ENCODE measurements at places on chromosomes 2 and 18.
A peak's percentile ranks its signal among the peaks of the same experiment; 100 is the strongest.

DNA sequence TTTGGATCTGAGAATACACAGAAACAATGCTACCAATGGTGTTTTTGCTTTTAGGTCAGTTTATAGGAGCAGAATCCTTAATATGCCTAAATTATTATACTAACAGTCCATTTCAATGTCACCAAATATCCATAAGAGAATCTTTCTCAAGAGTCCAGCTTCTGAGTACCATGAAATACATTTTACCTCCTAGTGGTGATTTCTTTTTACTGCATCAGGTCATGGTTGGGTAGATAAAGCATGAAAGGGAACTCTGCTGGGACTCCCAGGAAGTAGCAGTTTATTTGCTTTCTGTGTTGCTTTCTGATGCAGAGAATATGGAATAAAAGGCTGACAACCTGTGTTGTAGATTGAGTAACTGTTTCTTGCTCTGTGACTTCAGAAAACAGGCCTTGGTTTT, 115.6 kb downstream of the PPP1R1C start:
- no peak for DNase-seq

- no peak for DNase-seq
These were observed 11.6 kb downstream of the TYMS start for GRCh38 chr18:669077-669476.

DNA sequence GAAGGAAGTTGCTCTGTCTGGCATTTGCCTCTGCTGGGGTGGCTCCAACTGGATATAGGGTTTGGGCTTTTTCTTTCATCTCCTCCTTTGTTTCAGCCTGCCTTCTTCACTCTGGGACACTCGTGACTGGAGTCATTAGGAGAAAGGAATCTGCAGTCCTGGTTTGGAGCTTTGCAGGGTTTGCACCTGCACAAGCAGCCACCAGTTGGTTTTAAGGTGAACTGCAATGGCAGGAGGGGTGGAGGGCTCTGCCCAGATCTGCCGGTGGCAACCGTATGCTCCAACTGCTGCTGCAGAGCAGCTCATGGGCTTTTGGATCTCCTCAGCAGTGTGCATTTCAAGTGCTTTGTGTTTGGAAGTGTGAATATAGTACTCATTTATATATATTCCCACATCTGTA, 131.3 kb upstream of the MGAT5 start:
- DNase-seq: peak; percentile 21

DNA sequence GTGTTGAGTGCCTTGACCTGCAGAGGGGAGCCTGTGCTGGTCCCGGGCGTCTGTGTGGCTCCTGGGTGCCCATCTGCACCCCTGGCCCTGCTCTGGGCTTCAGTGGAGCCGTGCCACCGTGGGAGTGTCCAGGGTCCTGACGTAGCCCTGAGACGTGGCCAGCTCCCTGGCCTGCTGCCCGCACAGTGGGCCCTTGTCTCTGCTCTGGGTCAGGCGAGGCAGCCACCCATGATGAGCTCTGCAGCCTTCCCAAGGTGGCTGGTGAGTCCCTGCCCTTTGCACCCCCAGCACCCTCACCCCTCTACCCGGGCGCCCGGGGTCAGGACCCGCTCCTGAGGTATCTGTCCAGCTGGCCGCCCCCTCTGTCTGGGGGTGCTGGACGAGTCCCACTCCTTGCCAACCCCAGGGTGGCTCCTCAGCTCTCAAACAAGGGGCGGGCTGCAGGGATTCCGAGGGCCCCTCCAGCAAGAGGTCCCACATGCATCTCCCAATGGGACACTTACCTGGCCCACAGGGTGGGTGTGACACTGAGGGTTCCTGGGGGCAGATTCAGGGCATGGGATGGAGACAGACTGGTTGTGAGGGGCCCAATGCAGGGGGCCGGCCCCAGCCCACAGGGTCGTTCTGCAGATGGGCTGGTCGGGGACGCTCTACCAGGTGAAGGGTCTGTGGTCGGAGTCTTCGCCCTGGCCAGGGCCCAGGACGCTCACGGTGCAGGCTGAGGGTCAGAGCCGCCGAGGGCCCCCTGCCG, 2.4 kb downstream of the NEU4 start:
- DNase-seq: no peak

DNA sequence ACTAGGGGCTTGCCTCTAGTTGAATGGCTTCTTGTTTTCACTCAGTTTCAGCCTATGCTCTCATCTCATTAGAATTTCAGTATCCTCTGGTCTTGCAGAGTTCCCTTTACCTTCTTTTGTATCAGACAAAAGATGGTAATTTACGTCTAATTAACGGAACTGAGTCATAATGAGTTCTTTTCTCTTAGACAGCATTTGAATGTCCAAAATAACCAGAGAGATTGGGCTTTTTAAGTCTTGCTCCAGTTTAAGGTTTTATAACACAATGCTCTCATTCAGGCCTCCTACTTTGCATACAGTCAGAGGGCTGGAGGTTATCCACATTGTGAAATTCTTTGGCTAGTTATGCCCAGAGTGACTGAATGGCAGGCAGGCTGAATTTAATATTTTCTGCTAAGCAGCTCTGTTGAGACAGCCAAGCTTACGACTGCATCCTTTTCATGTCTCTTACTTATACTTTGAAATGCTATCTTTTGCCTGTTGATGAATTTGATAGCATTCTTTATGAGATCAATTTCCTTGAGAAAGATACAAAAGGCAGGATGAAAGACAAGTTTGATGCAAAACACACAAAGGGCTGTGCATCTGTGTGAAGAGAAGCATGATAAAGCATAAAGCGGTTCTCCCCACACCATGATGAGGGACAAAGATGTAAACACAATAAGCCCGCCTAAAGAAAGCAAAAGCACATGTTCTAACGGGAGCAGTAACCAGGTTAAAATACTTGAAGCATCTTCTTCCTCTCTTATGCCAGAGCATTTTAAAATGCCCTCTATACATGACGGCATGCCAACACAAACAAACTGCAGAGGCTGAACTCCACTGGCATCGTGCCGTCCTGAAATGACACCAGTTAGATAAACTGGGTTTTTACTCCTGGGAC, 90.0 kb downstream of the CDH2 start:
- no peak for DNase-seq

DNA sequence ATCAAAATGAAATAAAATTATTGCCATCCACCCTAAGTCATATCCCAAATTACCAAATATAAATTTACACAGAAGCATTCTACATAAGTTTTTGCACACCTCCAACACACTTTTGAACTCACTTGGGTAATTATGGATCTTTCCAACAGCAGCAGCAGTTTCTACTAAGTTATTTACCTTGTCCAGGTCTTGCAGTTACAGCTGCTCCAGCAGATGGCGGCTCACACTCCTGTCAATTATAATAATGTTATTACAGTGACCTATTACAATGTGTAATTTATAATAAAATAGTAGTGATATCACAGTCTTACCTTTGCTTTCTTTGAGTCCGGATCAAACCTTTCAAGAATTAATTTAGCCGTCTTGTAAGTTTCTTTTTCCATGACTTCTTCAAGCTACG, 37.9 kb downstream of the LNPK start:
- DNase-seq: no peak

DNA sequence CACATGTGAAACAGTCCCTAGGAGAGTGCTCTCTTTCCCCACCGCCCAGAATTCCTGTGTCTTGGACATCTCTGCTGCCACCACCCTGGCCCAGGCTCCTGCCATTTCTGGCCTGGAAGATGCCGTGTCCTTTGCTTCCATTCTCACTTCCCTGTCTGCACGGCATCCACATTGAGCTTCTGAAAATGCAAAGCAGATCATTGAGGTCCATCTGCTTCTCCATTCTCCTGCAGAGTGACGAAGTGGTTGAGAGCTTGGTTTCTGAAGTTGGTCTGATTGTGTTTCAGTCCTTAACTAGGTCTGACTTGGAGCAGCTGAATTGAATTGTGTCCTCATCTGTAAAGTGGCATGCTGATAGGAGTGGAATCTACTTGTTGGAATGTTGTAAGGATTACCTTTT, 98.7 kb upstream of the MGAT5 start:
- DNase-seq: no peak

DNA sequence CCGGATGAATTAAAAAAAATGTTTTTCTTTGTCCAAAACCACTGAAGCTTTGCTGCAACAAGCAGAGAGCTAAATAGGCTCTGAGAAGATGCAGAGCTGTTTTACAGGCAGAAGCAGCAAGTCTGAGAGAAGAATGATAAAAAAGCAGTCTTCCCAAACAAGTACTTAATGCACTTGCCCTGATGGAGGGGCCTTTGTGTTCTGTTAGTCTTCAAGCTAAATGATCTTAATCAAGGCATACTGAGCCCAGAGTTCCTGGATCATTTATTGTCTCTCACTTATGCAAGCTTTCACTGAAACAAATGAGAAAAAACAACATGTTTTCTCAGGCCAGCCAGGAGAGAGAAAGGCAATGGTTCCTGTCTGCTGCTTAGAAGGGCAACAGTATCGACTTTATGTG, 152.5 kb downstream of the CLIP4 start:
- DNase-seq: no peak

DNA sequence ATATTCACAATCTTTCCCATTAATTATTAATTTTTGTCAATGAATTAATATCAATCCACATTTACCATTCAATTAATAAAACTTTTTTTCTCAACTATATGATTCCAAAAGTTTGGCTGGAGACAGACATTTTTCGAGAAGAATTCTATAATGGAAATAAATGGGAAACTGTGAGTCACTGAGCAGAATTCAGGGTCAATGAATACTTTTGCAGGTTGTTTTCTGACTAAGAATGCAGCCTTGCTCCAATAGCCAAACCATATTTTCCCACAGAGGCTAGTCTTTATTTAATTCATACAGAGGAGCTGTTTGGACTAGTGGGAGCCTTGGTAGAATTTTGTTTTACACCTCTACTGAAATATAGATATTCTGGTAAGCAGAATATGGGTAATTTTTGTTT, 82.3 kb downstream of the ARHGAP28 start:
- no peak for DNase-seq

- DNase-seq: no peak
These were observed 53.8 kb downstream of the SMCHD1 start for GRCh38 chr18:2709316-2709715.

- no peak for DNase-seq
These were observed 647.0 kb upstream of the NXPH2 start for GRCh38 chr2:139427164-139427563.

DNA sequence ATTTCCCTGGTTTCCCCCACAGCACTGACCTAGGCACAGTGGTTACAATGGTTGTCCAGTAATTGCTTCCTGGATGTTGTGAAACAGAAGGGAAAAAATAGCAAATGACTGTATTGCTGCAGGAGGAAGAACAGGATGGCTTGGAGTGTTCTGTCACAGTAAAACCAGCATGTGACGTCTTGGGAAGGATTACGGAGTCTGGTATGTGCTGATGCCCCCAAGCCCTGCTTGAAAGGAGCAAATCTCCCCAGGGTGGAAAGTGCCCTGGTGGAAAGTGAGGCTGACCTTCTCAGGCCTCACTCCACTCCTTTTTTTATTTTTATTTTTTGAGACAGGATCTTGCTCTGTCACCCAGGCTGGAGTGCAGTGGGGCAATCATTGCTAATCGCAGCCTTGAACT, 7.8 kb downstream of the RAB11FIP5 start:
- no peak for DNase-seq

GRCh38 chr2:80378-80777, 34.1 kb upstream of the FAM110C start:
- no peak for DNase-seq

DNA sequence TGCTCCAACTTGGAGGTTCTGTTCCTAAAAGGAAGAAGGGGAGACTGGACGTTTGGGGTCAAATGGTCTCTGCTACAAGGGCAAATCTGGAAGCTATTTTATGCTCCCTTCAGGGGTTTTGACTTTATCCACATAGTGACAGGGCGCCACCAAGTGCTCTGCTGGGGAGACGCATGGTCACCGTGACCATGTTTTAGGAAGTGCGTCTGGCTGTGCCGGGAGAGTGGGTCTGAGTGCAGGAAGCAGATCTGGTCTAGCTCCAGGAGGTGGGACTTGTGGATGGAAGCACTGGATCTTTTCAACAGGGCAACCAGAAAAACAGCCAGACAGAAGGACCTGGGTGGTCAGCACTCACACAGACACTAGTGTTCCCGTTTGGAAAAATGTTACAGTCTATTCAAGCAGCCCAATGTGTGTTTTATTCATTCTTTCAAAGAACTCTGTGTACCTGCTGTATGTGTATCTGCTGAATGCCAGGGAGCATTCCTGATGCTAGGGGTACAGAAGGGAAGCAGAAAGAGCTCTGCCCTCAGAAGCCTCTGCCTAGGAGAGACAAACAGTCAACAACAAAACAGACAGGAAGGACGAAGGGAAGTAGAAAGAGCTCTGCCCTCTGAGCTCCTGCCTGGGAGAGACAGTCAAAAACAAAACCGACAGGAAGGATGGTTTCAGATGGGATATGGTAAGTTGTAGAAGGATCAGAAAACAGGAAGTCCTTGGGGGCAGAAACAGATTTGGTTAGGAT, 14.3 kb downstream of the IMPA2 start:
- DNase-seq: peak; percentile 50

- DNase-seq: peak; percentile 81
These were observed at the start of gene UBE2E3 for GRCh38 chr2:180980106-180980942. UBE2E3 (plus strand) TSS chr2:180980605; CDS start chr2:180982043, 1,438 bp downstream.

DNA sequence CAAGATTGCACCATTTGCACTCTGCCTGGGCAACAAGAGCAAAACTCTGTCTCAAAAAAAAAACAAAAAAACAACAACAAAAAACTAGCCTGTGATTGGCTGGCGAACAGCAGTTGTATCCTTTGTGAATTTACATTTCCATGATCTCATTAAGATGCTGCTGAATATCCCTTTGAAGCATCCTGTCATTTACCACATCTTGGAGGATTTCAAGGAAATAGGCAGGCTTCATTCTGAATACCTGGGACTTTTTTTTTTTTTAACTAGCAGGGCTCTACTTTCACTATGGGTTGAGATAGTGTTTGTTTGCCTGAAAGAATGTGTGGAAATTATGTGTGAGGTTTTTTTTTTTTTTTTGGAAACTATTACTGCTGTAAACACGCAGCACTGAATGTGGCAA, 49.6 kb upstream of the RPL31 start:
- DNase-seq: no peak

DNA sequence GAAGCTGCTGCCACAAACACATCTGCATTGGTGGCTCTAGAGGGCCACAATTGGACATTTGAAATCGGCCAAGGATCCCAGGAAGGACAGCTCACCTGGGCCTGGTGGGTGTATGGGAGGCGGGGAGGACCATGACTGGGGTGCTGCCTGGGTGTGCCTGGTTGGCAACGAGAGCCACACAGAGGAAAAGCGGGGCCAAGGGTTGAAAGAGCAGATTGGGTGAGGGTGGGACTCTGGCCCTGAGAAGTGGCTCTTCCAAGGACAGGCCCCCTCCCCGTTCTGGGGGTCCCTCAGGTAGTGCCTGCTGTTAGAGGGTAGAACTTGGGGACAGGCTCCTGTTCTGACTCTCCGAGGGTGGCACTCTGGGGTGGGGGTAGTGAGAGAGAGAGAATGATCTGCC, 102.9 kb downstream of the CLIP4 start:
- DNase-seq: no peak

DNA sequence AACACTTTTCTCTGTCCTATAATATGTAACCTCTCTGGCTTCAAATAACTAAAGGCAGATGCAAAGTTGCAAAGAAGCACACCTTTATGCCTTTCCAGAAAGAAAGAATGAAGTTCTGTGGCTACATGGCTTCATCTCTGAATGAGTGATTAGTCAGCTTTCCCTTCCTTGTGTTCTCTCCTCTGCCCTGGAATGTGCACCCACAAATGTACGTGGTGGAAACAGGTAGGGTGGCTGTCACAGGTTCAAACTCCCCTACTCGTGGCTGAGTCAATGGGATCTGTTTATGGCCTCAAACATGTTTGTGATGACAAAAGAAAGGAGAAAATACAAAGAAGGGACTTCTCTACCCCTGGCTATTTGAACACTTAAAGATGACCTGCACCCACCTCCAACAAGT, 55.5 kb upstream of the ACVR2A start:
- no peak for DNase-seq

Data from CD4-positive, alpha-beta memory T cell (primary cell).